ENCODE measurements at places on chromosomes 16 and 17.

- no peak for DNase-seq
These were observed 101.6 kb downstream of the RAB11FIP4 start for GRCh38 chr17:31492880-31493655.

- DNase-seq, result peak; percentile 91
These were observed 217.8 kb upstream of the GSE1 start for GRCh38 chr16:85395207-85395912.

DNA sequence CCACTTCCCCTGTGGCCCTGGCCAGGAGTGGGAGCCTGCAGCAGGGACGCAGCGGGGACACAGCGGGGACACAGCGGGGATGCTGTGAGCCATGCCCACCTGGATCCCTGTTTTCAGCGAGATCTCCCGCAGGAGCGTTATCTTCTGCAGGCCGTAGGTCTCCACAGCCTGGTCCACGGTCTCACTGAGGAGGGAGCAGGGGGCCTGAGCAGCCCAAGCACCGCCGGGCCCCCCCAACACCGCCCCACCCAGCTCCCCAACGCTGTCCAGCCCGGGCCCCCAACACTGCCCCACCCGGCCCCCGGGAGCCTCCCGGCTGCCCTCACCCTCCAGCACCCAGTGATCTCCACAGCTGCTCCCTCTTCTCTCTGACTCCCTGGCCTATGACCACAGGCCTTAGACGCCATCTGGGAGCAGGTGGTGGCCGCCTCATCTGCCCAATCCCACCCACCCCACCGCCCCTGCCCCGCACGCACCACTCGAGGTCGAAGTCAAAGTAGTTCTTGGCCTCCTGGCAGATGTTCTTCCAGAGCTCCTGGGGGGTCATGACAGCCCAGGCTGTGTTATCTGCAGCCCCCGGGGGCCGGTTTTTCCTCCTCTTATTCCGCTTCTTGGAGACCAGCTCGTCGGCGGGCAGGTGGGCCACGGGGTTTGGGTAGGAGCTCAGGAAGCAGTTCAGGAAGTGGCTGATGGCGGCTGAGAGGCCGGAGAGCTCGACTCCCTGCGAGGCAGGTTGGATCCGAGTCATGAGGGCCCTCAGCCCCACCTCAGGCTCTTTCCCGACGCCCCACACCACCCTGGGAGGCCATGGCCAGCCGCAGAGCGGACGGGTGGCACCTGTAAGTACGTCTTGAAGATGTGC lies 17.0 kb downstream of the CLUH start:
- DNase-seq, result no peak

DNA sequence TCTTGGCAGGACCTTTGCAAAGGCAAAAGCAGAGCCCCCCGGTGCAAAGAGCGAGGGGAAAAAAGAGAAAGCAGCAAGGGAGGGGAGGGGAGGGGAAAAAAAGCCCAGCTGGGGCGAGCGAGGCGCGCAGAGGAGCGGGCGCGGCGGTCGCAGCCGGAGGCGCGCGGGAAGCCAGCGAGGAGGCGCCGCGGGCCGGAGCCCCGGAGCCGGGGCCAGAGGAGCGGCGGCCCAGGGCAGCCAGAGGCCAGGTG lies 129 bp downstream of the IRX5 start:
- no peak for DNase-seq

DNA sequence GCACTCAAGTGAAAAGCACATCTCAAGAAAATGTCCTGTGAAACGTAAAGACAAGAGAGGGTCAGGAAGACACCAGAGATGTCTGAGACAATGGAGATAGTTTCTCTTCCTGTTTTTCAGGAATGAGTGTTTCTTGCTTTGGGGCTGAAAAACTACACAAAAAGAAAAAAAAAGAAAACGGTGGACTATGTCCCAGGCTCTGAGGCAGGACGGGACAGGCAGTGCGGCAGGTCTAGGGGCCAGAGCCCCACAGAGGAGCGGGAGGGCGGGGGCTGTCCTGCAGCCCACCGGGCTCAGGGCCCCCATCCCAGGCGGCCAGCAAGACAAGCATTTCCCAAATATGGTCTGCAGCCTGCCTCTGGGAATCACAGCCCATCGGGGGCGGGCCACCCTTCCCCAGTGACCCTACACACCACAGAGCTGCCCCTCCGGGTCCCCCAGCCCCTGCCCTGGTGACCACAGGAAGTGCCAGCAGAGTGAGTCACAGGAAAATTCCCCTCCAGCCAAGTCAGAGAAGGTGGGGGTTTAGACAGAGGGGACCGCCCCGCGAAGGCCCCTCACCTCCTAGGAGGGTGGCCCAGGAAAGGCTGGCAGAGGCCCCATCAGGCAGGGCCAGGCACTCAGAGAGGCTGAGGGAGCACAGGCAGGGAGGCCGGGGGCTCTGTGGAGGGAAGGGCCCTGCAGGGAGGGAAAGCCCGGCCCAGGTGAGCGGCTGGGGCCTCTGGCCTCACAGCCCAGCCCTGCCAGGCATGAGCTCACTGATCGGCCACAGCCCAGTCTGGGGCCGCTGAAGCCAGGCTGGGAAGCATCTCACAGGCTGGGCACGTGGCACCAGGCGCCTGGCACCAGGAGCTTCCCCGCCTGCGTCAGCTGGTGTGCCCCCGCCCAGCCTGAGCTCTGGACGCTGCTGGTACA lies 6.3 kb downstream of the BCAR1 start:
- DNase-seq, result no peak

DNA sequence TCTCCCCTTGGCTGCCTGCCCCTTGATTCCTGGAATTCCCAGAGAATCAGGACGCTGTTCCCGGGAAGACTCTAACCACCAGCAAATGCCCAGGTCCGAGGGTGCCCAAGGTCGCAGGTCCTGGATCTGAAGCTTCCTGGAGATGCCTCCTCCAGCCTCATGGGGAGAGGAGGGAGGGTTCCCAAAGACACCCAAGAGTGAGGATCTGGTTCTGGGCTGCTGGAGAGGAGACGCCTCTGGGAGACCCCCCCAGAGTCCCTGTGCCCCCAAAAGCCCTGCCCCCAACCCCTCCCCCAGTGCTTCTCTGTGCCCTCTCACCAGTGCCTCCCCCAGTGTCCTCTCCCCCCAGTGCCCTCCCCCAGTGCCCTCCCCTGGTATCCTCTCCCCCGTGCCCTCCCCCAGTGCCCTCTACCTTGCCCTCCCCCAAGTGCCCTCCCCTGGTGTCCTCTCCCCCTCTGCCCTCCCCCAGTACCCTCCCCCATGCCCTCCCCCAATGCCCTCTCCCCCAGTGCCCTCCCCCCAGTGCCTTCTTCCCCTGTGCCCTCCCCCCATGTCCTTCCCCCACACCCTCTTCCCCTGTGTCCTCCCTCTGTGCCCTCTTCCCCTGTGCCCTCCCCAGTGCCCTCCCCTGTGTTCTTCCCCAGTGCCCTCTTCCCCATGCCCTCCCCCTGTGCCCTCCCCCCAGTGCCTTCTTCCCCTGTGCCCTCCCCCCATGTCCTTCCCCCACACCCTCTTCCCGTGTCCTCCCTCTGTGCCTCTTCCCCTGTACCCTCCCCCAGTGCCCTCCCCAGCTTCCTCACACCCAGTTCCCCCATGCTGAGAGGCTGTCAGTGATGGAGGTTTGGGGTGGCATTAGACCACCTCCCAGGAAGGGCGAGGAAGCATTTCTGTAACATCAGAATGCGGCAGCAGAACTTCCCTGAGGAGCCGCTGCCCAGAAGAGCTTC lies 6.3 kb upstream of the SECTM1 start:
- DNase-seq, result no peak

GRCh38 chr17:77117415-77117814 lies 23.4 kb upstream of the SEC14L1 start:
- no peak for DNase-seq

DNA sequence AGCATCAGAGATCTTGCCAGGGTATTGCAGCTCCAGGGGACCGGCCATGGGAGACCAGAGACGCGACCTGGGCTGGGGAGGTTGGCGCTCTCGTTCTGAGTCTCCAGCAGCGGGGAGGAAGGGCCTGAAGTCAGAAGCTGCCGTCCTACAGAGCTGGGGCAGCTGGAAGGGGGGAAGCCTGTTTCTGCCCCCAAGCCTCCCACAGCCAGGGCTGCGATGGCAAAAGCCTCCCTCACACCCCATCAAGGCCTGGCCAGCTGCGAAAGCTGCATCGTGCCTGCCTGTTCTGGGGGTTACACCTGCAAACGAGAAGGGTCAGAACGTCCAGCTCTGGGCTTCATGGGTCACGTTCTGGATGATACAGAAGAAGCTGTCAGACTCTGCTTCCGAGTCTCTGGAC lies 26.1 kb downstream of the MAPK8IP3 start:
- DNase-seq, result no peak

- peak; percentile 11 for DNase-seq
These were observed 11.4 kb downstream of the C16orf95 start for GRCh38 chr16:87305505-87306391.

DNA sequence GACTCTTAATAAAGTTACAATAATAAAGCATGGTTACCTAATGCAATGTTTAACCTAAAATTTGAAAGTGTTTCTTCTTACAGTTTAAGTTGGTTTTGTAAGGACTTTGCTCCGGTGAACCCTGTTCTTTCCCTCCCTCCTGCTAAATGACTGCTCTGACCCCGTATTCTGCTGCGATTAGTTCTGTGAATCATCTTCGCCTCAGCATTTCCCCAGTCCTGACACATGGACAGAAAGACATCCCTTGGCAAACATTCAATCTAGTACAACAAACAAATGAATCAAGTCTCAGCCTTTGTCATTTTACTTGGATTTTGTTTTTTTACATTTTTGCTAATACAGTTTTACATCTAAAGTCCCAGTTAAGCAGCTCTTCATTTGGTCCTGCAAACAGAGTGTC lies 15.4 kb downstream of the KCNJ2 start:
- DNase-seq, result no peak

- DNase-seq, result no peak
These were observed 9.4 kb downstream of the RPL19 start for GRCh38 chr17:39209317-39210092.

GRCh38 chr17:40373324-40373723 lies 8.8 kb upstream of the GJD3 start:
- no peak for DNase-seq

DNA sequence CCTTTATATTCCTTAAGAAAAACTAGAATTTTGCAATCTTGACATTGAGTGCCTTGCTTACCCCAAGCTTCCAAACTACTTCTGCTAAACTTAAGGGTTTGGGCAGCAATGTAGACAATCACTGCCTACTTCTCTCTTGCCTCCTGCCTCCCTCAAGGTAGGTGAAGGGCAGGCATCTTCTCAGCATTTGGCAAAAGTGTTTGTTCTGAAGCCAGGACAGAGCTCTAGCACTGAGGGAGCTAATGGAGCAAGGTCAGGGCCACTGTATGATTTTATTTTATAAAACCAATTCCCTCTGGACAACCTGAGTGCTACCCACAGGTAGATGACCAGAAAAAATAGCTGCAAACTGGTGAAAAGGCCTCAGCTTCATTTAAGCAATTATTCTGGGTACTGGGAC lies 111.8 kb downstream of the IRX3 start:
- no peak for DNase-seq

DNA sequence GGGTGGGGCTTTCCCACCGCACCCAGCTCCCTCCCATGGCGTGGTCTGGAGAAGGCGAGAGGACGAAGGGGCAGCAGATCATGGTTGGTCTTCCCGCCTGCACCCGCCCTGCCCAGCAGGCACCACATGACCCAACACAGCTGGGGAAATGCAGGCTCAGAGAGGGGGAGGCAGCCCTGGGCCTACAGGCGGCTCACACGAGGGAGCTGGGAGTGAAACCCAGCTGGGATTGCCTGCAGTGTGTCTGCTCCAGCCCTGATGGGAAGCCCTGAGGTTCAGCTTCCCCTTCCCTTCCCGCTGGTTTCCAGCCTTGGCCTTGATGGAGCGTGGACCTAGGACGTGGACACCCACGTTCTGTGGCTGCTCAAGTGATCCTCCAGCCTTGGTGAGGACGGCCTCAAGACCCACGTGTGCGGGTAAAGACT lies 20.0 kb upstream of the PABPN1L start:
- DNase-seq, result no peak

GRCh38 chr17:55872374-55872773 lies 121.5 kb downstream of the PCTP start:
- no peak for DNase-seq

DNA sequence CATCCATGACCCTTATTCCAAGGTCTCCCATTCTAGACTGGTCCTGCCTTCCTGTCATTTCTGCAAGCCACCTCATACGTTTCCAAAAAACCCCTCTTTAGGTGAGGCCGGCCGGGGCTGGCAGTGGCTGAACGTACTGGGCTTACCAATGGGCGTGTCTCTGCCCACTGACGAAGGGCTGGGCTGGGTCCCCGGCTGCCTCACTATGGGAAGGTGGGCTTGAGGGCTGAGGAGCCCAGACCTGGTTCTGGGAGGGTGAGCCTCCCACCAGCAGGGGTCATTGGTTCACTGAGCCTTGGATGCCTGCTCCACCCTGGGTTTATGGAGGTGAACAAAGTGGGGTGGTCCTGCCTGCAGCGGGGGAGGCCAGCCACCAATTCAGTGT lies 19.9 kb downstream of the KDM8 start:
- no peak for DNase-seq

DNA sequence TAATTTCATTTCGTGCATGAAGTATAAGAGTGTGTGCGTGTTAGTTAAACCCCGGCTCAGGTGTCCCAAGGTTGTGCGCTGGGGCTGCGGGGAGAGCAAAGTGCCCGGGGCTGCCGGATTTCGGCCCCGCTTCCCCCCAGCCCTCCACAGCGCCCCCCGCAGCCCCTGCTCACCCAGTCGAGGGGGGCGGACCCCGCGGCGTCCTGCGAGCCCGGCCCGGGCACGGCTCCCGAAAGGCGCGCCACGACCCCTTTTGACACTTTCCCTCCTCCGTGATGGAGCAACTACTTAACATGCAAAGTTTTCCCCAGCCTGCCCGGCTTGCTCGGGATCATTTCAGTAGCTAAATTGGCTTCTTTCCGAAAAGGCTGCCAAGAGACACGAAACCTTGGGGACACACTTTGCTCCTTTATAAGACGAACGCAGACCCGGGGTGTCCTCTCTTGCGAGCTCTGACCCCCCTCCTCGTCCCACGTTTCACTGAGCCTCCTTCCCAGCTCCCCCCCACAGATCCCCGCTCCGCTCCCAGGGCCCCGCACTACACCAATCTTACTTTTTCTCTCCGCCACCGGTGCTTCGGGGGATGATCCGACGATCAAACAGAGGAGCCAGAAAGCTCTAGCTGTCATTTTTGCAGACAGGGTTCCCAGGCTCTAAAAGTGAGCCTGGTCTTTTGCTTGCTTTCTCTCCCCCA lies 552 bp downstream of the C17orf58 start:
- no peak for DNase-seq

GRCh38 chr16:27549464-27549745 lies 308 bp downstream of the GTF3C1 start:
- DNase-seq, result no peak

GRCh38 chr16:78137782-78138616 lies 38.5 kb downstream of the WWOX start:
- no peak for DNase-seq

- no peak for DNase-seq
These were observed 175.7 kb downstream of the KCNJ2 start for GRCh38 chr17:70345061-70345460.
